ENCODE measurements at places on chromosomes 2 and 18.
A peak's percentile ranks its signal among the peaks of the same experiment; 100 is the strongest.

DNA sequence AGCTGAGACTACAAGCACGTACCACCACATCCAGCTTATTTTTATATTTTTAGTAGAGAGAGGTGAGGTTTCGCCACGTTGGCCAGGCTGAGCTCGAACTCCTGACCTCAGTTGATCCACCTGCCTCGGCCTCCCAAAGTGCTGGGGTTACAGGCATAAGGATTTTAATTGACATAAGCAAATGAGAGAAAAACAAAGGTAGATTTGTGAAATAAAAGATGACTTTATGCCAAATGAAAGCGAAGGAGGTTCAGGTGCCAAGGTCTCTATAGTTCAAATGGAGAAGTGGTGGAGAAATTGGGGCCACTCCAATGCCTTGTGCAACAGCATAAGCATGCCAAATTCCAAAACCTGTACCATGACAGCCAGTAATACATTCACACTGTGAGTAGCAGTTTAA is 180.6 kb downstream of the MREG start:
- DNase-seq: no peak

DNA sequence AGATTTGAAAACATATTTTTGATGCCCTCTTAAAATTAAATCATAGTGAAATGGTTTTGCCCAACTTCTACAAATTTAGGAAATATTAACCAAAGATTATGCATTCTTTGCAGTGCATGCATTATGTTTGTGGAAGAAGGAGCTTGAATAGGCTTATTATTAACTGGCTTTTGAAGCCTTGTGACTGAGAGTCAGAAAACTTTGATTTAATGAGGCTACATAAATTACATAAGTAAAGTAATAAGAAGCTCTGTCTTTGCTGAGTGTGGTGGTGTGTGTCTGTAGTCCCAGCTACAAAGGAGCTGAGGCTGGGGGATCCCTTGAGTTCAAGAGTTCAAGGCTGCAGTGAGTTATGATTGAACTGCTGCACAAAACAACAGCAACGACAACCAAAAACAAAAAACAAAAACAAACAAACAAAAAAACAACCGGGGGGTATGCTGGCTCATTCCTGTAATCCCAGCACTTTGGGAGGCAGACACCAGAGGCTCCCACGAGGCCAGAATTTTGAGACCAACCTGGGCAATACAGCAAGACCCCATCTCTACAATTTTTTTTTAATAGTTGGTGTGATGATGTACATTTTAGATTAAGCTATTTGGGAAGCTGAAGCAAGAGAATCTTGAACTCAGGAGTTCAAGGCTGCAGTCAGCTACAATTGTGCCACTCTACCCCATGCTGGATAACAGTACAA is 57.0 kb upstream of the LRRTM4 start:
- DNase-seq: no peak

DNA sequence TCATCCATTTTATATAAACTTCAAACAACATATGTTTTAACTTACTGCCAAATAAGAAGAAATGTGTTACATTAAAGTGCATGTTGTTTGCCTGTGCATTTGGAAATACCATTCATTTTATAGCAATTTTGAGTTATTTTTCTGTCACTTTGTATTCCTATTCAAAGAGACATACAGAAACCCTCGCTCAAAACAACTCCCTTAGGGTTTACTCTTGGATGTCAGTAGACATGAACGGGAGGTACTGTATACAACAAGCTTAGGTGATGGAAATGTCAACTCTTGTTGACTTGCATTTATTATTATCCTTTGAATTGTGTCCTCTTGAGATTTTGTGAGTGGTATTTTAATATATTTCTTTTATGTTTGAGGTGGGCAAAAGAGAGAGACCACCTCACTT is 132.3 kb downstream of the CAMKMT start:
- no peak for DNase-seq

DNA sequence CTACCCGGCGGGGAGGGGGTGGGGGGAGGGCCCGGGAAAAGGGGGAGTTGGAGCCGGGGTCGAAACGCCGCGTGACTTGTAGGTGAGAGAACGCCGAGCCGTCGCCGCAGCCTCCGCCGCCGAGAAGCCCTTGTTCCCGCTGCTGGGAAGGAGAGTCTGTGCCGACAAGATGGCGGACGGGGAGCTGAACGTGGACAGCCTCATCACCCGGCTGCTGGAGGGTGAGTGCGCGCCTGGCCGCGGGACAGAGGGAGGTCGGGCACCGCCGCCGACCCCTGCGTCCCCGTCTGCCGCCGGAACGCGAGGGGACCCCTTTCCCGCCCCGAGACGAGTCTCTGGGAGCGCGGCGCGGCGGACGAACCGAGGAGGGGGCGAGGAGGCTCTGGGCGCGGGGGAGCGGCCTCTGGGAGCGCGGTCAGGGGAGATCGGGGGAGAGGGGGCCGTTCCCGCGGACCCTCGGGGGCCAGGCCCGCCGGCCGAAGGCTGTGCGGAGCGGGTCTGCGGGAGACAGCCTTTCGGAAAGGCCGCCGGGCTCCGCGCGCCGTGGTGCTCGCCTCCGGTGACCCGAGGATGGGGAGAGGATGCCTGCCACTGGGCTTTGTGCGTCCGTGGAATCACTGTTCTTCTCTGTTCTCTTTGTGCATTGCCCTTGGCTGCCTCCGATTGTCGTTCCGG is 463 bp downstream of the PPP1CB start:
- peak; percentile 25 for DNase-seq

DNA sequence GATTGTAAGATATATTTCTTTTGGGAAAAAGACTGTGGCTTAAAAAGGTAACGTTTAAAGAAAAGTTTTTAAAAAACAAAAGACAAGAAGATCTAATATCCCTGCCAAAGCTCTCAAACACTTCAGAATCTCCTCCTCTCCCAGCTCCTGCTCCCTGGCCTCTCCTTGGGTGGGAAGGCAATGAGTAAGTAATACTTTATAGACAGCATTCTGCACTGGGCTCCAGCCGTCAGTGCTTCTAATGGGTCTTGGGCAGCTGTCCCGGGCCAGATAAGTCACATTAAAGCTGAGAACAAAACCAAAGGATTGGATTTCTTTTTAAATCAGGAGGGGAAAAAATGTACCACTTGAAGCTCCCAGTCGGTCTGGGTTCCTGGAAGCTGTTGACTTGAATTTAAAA is 133.7 kb downstream of the ALPK2 start:
- DNase-seq: no peak

DNA sequence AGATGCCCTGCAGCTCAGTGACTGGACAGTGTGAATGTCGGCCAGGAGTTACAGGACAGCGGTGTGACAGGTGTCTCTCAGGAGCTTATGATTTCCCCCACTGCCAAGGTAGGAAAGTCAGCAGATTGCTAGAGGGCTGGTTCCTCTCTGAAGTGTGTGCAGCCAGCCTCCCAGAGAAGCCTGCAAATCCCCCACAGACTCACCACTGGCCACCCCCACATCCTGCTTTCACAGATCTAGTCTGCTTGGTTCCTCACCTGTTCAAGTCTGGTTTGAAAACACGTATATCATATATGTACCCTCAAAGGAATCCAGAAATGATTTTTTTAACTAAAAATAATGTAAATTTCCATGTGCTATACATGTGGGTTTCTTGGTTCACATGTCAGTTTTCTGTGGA is 121.1 kb downstream of the LAMA3 start:
- no peak for DNase-seq

GRCh38 chr2:147297820-147298219 is 547.0 kb upstream of the ACVR2A start:
- peak; percentile 50 for DNase-seq

Data from T-helper 2 cell treated with Interferon-gamma antibody and Interleukin-4, amounts not matched to agents 5 μg/mL and 100 μg/mL, for 36 hours (primary cell).